ENCODE measurements at places on chromosomes 1 and 21.

- no peak for DNase-seq
Observed at GRCh38 chr21:21162786-21163185, 164.6 kb downstream of the NCAM2 start.

DNA sequence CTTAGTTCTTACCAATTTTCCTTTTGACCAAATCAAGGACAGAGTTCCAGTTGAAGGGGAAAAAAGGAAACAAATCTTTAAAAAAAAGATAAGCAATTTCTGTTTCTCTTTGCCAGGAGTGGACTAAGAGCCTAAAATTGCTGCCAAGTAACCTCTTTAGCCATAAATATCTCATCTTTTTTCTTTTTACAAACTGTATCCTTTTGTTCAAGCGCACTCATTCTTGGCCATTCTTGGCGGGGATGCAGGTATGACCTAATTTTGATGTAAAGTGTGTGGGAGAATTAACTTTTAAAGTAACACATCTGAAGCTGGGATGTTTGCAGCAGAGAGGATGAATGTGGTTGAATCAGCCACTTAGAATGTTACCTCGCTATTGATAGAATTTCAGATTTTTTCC, 13.4 kb upstream of the KIF1B start:
- no peak for DNase-seq

GRCh38 chr1:54218883-54219687, 19.1 kb downstream of the MRPL37 start:
- no peak for DNase-seq

GRCh38 chr1:198711837-198712236, 73.0 kb downstream of the PTPRC start:
- no peak for DNase-seq

- no peak for DNase-seq
Observed at GRCh38 chr1:84961316-84961715, 35.6 kb downstream of the MCOLN2 start.

DNA sequence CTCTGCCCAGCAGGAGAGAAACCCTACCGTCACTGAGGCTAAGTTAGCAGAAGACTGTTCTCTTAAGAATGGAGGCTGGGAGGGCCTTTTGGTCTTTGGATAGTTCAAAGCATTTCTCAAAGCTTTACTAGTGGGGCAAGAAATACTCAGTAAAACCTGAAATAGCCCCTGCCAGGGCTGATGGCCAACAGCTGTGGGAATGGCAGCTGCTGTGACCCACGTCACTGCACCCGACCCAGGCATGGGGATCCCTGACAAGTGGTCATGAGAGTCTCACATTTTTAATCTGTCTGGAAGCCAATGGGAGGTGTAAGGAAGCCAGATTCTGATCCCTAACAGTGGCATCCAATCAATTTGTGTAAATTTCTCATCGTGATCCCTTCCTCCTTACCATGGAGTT, 44.5 kb upstream of the ENAH start:
- no peak for DNase-seq
